ENCODE measurements at places on chromosomes 3 and 15. TPM values are rescaled to one million over a fixed set of nuclear protein-coding genes. Genes with fewer than 3 reads are reported as not detected.

DNA sequence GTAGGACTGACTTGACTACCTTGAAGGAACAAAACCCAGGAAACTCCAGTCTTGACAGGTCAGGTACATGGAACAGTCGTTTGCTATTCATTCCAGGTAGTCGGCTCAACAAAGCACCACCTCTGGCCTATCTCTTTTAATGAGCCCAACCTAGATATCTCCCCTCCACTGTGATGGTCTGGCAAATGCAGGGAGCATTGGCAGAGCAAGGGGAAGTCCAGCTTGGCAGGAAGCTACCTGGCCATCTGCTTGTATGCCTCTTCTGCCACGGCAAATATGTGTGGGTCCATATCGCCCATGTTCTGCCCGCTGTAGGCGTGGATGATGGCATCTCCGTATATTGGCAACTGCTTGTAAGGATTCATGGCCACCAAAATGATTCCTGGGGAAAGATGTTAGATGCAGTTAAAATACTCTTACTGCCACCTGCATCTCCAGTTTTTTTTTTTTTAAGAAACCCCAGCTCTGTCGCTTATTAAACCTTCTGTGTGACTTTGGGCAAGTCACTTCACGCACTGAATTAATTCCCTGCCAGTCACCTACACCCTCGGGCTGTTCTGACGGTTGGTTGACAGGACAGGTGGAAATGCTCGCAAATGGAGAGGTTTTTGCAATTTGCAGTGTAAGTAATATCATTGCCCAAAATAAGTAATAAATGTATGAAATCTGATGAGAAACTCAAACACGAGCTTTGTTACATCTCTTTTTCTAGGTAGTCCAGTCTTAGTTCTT lies 16.8 kb downstream of the MYO5C start:
- no peak for DNase-seq

DNA sequence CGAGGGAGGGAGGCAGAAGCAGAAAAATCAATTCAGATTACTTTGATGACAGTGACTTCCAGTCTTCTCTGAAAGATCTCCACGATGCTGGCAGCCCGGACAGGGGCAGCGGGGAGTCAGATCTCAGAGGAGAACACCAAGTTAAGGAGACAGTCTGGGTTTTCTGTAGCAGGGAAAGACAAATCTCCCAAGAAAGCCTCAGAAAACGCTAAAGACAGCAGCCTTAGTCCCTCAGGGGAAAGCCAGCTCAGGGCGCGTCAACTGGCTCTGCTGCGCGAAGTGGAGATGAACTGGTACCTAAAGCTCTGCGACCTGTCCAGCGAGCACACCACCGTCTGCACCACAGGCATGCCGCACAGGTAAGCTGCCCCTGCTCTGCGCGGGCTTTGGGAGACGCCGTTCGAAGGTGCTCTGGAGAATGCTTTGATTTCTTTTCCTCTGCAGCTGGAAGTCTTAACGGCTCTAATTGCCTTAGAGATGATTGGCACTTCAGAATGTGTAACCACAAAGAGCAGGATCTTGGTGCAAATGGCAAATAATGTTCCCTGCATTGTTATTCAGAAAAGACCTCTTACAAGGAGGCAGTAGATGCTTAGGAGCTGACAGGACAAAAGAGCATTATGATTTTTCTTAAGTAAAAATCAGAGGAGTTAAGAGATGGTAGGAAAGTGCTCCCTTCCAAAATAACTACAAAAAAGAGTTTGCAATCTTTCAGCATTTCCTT lies at the start of gene KCNAB1:
KCNAB1 (plus strand) TSS at position 51 of the 724 bp plus-strand sequence.
- no peak for DNase-seq

GRCh38 chr15:88663141-88663621 lies 24.4 kb downstream of the ISG20 start:
- no peak for DNase-seq

- DNase-seq: peak; percentile 52
Measured at GRCh38 chr3:106518516-106518915, 649.7 kb upstream of the CBLB start.

GRCh38 chr15:62118520-62119226 lies 46.4 kb downstream of the C2CD4B start:
- peak; percentile 49 for DNase-seq

- no peak for DNase-seq
Measured at GRCh38 chr3:155747946-155748290, 3.0 kb upstream of the PLCH1 start.

GRCh38 chr15:57510647-57511046 lies 81.1 kb upstream of the MYZAP start:
- DNase-seq: peak; percentile 98

- no peak for DNase-seq
Measured at GRCh38 chr15:68268405-68268804, 9.1 kb upstream of the FEM1B start.

- peak; percentile 62 for DNase-seq
Measured at GRCh38 chr3:134249935-134250716, 533 bp downstream of the RYK start.

GRCh38 chr15:81852411-81853149 lies 193.2 kb downstream of the MEX3B start:
- DNase-seq: no peak

- DNase-seq: peak; percentile 42
Measured at GRCh38 chr15:66927201-66928077, 138.0 kb upstream of the SMAD3 start.

DNA sequence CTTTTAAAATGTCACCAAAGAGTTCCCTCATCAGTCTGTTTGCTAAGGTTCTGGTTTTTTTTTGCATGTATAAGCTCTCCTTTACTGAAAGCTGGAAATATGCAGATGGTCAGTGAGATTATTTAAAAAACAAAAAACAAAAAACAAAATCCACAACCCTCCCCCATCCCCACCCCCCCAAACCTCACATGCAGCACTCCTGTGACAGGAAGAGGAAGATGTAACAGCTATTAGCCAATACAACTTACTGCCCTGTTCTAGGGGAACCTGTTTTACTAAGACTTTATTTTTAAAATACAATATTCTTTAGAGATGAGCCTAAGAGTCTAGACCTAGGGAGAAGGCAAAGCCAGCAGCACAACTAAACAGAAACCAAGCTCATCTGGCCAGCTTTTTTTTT lies 39.5 kb downstream of the ANP32A start:
- DNase-seq: no peak

DNA sequence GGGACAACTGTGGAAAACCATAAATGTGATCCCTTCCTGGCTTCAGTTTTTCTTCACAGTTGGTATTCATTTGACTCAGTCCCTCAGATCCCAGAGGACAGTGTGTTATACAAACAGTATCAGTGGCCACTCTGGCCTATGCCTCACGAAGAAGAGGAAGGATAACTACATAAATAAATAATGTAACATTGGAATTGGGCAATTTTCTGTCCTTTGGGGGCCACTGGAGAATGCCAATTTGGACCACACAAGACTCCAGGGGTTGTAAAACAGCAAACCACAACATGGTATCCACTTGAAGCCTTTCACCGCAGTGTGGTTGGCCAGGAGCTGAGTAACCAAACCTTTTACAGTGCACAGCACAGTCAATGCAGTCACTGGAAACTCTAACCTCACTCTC lies 1077.0 kb downstream of the ROBO2 start:
- no peak for DNase-seq

DNA sequence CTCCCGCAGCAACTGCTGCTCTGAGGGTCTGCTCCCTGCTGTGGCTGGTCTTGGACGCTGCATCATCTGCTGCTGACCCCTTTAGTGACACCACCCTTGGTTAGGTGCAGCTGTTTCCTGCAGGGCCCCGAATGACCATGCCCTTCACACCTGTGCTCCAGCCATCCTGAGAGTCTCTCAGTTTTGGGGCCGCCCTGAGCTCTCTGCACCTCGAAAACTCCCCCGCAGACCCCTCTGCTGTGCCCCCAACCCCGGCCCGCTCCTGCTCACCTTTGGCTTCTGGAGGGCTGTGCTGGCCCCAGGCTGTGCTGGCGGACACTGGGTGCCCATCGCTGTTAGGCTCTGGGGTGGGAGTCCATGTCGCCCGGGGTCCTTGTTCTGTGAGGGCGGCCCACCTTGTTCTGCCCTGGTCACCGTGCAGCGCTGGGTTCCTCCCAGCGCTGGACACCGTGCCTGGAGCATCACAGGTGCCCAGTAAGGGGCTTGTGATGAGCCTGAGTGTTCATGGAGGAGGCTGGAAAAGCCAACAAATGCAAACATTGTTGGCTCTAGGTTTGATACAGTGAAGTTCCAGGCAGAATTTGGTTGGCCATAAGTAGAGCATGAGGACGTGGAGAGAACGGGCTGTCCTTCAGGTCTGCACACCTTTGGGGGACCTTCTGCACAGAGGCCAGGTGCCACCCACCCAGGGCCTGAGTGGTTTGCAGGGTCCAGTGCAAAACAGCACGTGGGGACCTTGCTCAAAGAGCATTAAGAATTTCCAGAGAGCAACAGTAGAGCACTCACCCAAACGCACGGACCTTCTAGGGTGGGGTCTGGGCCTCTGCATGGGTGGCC lies 12.3 kb downstream of the ABTB1 start:
- no peak for DNase-seq

GRCh38 chr3:186277268-186277909 lies 84.6 kb downstream of the DGKG start:
- peak; percentile 49 for DNase-seq

- DNase-seq: no peak
Measured at GRCh38 chr3:15350141-15350540, 17.8 kb upstream of the SH3BP5 start.

DNA sequence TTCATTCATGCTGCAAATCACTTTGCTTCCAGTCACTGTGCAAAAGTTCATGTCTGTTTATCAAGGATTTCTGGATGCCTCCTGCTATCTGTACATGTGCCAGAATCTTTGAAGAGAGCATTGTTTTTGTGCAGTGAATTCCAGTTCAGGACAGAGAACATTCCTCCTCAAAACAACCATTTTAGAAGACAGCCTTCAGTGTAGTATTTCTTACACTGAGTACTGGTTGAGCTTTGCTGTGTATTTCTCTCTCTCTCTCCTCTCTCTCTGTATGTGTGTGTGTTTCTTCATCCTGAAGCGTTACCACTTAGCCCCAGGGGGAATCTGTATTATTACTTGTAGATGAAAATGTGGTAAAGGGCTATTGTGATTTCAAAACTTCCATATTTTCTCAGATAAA lies 123.8 kb upstream of the CHL1 start:
- DNase-seq: no peak

GRCh38 chr3:99499235-99500158 lies 138.9 kb upstream of the COL8A1 start:
- peak; percentile 80 for DNase-seq

KIF15 gene
- 21.6 TPM for total RNA-seq

ITIH4 gene
- total RNA-seq: 2.4 TPM

CCNDBP1 gene
- total RNA-seq: 39.9 TPM
